ENCODE measurements at places on chromosomes 5 and 9.

DNA sequence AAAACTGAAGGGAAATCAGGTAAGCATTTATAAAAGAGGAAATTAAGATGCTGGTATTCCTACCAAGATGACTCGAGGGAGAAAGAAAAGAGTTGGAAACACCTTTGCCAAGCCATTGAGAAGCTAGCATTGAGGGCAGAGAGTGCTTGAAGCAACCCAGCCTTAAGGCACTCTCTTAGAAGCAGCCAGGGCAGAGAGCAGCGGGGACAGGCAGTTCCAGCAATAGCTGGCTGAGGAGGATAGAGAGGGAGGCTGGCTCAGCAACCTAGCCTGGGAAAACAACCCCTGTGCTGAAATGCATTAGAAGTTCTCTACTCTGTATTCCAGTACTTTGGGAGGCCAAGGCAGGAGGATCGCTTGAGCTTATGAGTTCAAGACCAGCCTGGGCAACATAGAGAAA lies 40.3 kb upstream of the HSPA9 start:
- no peak for DNase-seq

- no peak for DNase-seq
Measured at GRCh38 chr5:158792976-158793375, 306.7 kb downstream of the EBF1 start.

DNA sequence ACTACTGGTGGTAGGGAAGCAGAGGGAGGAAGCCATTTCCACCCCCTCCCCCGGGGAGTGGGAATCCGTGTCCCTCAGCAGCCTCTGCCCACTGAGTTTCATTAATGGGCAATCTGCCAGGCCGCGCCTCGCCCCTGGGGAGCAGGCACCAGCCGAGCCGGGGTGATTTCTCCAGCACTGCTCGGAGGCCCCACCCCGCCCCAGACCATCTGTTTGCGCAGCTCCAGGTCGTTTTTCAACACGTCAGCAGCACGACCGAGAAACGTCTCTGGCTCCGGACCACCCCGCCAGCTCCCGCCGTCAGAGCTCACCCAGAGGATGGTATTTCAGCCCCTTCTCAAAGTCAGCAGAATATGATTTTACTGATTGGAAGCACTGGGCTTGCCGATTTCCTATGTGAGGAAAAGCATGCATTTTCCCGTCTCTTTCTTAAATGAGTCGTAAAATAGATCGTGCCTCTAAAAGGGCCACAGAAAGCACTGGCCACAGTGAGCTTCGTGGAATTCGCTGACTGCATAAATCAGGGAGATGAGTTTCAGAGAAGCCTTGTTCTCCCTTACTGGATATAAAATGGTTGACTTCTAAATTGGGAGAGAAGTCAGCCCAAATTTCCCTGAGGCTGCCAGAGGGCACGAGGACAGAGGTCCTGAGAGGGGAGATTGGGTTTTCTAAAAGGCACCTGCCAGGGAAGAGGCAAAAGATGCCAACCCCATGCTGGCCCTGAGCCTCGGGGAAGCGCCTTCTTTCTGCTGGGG lies 47.0 kb downstream of the OLFM1 start:
- DNase-seq: no peak

GRCh38 chr9:36543916-36544315 lies 28.8 kb upstream of the MELK start:
- no peak for DNase-seq

DNA sequence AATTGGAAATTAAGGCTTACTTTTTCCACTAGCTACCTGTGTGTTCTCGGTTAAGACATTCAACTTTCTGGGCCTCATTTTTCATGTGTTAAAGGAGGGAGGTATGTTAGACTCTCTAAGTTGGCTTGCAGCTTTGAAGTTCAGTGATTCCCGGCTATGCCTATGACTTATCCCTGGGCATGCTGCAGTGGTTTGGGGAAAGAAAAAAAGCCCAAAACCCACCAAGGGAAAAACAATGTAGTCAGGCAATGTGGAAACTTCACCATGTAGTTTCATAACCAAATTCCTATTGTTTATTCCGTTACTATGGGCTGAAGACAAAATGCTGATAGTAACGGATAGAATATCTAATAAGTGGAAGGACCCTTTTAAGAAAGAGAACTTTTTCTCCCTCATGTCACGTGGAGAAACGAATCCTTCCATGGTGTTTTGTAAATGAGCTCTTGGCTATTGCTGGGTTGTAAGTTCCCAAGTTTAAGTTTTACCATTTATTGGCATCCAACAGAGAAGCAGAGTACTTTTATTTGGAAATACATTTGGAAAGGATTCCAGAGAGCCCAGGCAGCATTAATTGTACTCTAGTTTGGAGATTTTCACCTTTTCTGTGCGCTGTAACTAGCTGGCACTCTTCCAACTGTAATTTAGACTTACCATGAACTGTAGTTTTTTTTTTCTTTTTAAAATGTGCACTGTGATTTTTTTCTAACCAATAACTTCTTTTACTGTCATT lies 84.9 kb upstream of the MPDZ start:
- no peak for DNase-seq

- no peak for DNase-seq
Measured at GRCh38 chr5:172356047-172356446, 72.5 kb upstream of the UBTD2 start.

DNA sequence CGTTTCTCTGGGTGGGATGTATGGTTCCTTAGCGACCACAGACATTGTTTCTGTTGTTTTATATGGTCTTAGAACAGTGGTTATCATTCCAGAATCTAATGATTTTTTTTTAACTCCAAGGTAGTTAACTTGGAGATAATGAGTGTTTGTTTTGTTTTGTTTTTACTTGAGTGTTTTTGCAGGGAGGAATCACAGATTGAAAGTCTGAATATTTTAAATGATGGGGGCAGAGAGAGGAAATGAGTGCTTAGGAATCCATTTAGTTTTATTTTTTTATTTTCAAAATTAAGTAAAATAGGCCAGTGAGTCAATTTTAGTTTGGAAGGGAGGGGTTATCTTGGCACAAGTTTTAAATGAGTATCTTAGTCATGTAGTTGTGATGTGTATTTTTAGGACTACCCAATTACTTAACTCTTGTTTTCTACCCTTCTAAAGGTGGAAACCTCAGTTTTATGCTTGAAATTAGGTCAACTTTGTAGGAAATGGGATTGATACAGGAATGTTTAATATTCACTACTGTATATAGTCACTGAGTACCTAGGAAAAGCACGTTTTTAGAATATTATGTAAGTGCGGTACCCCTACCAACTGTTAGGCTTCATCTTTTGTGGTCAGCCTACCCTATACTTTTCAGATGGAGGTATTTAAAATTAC lies 2.0 kb downstream of the UBE2R2 start:
- no peak for DNase-seq

DNA sequence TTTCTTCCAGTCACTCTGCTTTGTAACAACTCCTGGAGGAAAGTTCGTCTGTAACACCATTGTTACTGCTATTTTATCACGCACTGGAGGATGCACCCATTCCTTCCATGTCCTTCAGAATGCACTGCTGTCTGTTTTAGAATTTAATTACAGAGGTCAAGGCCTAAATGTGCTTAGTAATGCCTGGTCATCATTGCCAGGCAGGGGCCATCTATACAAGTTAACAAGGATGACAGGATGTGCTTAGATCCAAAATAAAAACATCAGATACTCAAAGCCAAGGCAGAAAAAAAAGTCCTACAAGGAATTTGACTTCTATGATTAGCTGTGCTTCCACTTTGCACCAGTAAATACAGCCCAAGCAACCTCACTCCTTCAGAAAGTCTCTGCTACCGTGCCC lies 371.4 kb downstream of the SEMA5A start:
- DNase-seq: no peak

DNA sequence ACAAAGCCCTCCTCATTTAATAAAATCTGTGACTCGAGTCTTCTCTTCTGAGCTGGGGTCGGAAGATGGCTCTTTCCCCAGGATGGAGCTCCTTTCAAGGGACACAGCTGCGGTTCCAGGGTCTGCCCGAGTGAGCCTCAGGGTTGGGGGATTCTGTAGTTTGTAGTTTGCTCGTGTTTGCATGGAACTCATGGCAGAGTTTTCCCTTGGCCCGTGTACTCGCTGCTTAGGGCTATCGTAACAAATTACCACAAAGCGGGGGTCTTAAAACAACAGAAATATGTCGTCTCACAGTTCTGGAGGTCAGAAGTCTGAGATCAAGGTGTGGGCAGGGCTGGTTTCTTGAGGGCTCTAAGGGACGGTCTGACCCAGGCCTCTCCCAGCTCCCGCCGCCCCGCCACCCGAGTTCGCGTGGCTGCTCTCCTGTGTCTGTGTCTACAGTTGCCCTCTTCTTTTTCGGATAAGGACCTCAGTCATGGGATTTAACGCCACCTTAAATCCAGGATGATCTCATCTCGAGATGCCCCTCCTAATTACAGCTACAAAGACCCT lies 13.9 kb upstream of the LPCAT1 start:
- DNase-seq: no peak

- no peak for DNase-seq
Measured at GRCh38 chr5:78530342-78531096, 118.1 kb downstream of the LHFPL2 start.

DNA sequence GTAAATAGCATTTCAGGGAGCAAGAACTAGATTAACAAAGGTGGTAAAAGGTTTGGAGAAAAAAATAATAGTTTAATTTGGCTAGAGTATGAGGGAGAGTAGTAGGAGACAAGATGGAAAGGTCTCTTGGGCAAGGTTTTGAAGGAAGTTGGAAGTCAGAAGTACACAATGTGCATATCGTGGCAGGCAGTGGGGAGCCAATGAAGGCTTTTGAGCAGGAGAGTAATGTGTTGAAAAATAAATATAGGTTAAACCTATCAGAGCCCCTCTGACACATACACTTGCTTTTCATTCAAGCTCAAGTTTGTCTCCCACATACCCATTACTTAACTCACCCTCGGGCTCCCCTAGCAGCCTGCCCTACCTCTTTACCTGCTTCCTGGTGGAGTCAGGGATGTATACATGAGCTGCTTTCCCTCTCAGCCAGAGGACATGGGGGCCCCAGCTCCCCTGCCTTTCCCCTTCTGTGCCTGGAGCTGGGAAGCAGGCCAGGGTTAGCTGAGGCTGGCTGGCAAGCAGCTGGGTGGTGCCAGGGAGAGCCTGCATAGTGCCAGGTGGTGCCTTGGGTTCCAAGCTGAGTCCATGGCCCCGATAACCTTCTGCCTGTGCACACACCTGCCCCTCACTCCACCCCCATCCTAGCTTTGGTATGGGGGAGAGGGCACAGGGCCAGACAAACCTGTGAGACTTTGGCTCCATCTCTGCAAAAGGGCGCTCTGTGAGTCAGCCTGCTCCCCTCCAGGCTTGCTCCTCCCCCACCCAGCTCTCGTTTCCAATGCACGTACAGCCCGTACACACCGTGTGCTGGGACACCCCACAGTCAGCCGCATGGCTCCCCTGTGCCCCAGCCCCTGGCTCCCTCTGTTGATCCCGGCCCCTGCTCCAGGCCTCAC lies at the start of gene CA9:
CA9 (plus strand) TSS at position 797 of the 893 bp plus-strand sequence; CDS start at position 829, 32 bp downstream.
- DNase-seq: no peak

GRCh38 chr5:110054240-110054639 lies 364.5 kb downstream of the MAN2A1 start:
- DNase-seq: no peak

All from urinary bladder (tissue), 4 donors.